ENCODE measurements at places on chromosomes 4 and X.

GRCh38 chr4:3790006-3790561 lies 23.9 kb downstream of the ADRA2C start:
- DNase-seq: no peak

- no peak for DNase-seq
Observed at GRCh38 chrX:117973110-117973807, 143.4 kb downstream of the KLHL13 start.

GRCh38 chr4:40231316-40231863 lies 34.6 kb downstream of the RHOH start:
- no peak for DNase-seq

DNA sequence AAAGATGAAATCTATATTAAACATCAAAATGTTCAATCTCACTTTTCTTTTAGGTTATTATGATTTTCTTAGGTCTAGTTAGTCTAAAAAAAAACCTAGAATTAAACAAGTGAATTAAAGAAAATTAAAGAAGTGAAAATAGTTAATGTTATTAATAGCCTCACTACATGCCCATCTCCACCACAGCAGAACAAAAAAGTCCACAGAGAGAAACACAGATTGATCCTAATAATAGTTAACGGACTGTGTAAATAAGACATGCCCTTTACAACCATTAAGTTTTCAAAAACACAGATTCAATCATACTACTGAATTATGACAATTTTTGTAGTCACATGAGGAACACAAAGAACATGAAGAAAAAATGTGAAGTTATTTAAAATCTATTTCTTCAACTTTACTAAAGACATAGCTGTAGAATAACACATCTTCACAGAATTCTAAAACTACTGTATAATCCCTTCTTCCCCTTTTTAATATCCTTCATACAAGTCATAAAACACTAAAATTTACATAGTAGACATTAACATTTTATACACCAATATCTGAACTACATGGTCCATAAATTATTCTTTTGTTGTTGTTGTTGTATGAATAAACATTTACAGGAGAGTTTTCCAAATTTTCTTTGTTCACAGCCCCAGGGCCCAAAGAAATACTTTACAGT lies 15.3 kb downstream of the HELQ start:
- DNase-seq: no peak

DNA sequence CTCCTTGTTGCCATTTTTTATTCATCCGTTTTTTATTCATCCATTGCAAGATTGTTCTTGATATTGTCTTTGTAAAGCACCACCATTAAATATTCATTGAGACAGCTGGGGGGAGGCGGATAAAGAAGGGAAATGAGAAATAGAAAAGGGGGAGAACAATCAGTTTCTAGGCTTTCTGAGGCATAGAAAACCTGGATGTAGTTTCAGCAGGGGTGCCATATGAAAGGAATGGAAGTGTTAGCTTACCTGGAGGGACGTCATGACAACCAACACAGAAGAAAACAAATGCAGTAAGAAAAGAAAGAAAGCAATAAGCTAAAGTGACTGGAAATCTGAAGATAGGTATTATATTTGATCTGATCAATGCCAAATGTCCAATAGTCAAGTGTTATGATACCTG lies 276.1 kb downstream of the GASK1B start:
- no peak for DNase-seq

- DNase-seq: peak; percentile 54
Observed at GRCh38 chrX:69618803-69619202, 2.9 kb downstream of the EDA start.

GRCh38 chr4:41155194-41155830 lies 59.0 kb downstream of the APBB2 start:
- no peak for DNase-seq

DNA sequence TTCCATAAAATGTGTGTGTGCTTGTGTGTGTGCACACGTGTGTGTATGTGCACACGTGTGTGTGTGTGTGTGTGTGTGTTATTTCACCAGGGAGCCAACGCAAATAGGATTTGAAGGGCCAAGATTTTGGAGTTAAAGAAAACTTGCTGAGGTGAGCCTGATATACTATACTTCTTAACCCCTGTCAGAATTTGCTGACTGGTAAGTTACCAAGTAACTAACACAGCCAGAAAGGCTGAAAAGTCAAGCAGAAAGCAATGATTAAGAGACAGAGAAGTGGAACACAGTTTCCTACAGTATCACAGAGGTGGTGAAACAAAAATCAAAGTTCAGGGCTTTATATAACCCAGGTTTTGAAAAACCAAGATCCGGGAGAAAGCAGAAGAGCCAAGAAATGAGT lies 47.6 kb downstream of the GABRA3 start:
- no peak for DNase-seq

- peak; percentile 74 for DNase-seq
Observed at GRCh38 chr4:78312989-78313753, 238.4 kb upstream of the ANXA3 start.

GRCh38 chrX:124931241-124931640 lies 388.4 kb upstream of the TEX13C start:
- no peak for DNase-seq

GRCh38 chr4:152014280-152014679 lies 253.5 kb upstream of the GATB start:
- peak; percentile 93 for DNase-seq

DNA sequence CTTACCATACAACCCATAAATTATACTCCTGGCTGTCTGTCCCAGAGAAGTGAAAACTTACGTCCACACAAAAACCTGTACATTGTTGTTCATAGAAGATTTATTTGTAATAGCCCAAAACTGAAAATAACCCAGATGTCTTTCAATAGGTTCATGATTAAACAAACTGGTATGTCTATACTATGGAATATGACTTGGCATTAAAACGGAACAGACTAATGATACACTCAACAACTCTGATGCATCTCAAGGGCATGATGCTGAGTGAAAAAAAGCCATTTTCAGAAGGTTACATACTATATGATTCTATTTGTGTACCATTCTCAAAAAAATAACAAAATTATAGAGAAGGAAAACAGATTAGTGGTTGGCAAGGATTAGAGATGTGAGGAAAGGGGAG lies 11.6 kb upstream of the MND1 start:
- no peak for DNase-seq

GRCh38 chrX:77786365-77786680 lies 307 bp upstream of the ATRX start:
- DNase-seq: no peak

DNA sequence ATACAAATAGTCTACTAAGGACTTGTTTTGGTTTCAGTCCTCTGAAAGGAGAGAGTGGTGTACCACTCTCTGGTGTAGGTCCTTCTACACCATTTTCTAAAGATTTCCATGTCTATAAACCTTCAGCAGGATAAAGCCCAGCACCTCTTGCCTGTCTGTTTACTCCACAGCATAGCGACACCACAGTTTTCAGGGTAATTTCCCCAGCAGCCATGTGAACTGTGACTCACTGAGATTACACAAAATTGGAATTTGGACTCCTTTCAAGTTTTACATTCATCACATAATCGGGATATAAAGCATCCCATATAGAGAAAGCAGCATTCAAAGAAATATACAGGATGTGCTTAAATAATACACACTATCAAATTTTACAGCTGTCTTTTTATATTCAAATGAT lies 229.6 kb downstream of the PRDM5 start:
- DNase-seq: no peak

- DNase-seq: peak; percentile 54
Observed at GRCh38 chr4:87838890-87839591, 6.3 kb downstream of the MEPE start.

DNA sequence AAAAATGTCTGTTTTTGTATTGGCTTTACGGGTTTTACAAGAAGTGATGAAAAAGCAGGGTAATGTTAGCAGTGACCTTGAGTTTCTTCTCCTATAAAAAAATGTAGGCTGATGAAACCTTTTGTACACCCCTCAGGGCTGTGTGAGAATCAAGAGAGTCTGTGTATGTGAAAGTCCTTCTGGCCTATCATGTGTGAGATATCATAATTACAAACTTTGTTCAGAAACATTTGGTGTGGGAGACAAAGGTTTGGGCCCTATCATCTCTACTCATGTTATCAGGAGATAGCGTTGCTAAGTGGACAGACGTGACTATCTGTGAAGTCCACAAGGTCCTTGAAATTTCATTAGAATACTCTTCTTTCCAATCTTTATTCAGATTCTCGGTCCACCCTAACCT lies 170.6 kb upstream of the HAND2 start:
- DNase-seq: peak; percentile 86

- no peak for DNase-seq
Observed at GRCh38 chr4:188550296-188550695, 411.1 kb downstream of the TRIML1 start.

GRCh38 chr4:48299560-48299959 lies 29.9 kb upstream of the TEC start:
- no peak for DNase-seq

DNA sequence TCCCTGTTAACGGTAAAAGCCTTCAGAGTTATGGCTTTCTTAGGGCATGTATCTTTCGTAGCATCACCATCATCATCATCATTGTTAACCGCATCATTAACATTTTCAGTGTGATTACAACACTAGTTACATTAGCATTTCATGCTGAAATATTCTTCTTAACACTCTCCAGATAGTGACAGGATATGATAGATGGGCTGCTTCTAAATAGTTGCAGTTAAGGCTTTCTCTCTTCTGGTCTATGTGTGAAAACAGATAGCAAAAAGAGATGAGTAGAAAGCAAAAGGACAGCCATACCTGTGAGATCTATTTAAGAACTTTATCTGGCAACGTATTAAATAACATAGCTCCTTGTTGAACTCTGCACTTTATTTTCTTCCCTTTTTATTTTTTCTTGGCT lies 1069.8 kb downstream of the ADGRL3 start:
- DNase-seq: no peak

DNA sequence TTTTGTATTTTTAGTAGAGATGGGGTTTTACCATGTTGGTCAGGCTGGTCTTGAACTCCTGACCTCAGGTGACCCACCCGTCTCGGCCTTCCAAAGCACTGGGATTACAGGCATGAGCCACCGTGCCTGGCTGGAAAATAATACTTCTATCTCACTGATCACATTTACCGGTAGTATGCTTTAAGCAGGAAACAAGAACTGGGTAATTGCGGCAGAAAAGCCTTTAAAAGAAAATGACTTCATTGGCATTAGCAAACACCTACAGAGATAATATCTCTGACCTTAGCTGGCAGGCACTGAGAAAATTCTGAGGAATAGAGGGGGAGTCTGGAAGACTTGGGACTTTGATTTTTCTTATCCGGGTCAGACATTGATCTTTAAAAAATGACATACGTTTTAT lies 78.5 kb downstream of the SHROOM3 start:
- DNase-seq: no peak

DNA sequence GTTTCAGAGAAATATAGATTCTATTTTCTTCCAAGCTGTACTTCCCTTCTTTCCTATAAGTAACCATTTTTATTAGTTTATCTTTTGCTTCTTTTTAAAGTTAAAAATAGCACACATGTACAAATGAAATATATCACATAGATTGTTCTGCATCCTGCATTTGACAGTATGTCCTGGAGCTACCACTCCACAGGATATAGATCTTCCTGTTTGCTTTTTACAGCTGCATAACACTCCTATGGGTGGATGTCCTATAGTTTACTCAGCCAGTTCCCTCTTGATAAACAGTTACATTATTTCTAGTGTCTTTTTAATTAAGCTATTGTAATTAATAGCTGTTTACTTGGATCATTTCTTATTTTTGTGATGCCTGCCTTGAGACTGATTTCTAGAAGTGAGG lies 301.6 kb upstream of the DDX53 start:
- no peak for DNase-seq

DNA sequence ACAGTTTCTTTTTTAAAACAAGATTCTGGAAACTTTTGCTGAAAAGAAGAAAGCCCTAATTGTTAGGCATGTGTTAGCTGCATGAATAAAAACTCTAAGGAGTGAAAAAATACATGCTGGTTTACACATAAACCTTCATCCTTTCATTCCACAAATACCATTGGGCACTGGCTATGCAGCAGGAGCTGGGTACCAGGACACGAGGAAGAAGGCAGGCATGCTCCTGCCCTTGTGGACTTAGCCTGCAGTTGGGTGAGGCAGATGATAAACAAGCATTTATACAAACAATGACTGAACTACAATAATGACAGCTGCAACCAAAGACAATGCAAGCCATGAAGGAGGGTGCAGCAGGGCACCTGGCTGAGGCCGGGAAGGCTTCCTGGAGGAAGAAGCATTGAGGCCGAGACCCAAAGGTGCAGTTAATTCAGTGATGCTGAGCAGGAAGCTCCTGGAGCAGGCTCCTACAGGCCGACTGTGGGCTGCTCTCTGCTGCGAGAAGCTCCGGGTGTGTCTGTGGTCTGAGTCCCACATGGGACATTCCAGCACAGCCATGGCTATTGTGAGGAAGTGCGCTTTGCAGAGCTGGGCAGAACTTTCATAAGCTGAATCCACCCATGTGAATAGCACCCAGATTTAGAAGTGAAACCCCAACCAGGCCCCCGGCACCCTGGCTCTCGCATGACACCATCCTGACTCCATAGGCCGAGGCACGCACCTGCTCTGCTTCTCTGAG lies 44.0 kb upstream of the MXD4 start:
- no peak for DNase-seq

DNA sequence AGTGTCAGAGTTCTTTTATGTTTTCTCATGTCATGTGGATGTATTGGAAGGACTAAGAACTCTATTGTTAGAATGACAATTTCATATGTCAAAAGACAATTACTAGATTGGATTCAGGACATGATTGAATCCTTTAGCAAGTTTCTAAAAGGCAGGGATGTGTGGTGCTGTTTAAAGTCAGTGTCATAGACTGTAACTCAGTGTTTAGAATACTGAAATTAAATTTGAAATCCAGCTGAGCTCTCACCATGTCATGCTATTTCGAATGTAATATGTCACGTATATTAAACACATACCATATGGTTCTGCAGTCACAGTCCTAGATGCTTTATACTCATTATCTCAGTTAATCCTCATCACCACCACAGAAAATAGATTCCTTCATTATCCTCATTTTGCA lies 7.8 kb downstream of the GUCY1B1 start:
- DNase-seq: no peak

DNA sequence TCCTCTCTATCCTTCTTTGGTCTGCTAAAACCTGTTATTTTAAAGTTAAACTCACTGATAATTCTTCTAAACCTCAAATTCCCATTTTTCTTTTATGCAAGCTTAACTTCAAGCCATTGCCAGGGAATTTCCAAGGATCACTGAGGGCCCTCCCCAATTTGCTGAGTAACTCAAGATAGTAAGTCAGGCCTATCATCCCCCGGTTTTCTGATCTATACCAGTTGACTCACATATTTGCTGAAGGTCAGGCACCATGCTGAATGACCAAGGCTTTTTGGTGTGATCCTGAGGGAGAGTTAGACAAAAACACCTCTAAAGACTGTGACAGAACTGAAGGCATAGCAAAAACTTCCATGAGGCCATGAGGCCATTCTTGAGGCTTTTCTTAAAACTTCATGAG lies 1301.9 kb downstream of the PCDH7 start:
- DNase-seq: peak; percentile 14

- no peak for DNase-seq
Observed at GRCh38 chr4:85522836-85523235, 47.9 kb downstream of the ARHGAP24 start.

GRCh38 chr4:171519457-171519856 lies 293.7 kb upstream of the GALNTL6 start:
- DNase-seq: no peak
